Cerebellar nuclear complex (tissue), 1 donor: ENCODE measurements at places on chromosomes 5 and 9.

GRCh38 chr5:56557198-56557597 is 258.2 kb upstream of the MAP3K1 start:
- no peak for DNase-seq

DNA sequence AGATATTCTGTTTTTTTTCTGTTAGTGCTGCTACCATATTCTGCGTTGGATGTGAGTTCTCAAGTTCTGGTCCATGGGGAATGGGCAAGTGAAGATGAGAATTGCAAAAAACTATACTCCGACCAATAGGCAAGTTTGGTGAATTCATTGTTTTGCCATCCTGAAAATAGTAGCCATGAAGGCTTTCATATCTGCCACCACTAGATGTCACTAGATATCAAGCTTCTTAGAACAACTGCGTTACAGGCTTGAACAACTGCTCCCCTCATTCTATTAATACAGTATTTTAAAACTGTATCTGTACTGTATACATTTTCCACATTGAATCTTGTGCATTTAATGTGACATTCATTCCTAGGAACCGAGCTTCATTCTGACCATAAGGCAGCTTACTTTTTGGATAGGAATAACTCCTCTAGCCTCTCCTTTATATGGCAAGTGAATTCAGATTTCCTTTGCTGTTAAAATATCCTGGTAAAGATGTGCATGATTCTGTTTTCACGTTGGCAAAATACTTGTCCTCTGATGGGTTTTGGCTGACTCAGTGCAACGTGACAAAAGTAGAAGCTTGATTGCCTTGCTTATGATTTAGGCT is 163.6 kb downstream of the SREK1 start:
- no peak for DNase-seq

DNA sequence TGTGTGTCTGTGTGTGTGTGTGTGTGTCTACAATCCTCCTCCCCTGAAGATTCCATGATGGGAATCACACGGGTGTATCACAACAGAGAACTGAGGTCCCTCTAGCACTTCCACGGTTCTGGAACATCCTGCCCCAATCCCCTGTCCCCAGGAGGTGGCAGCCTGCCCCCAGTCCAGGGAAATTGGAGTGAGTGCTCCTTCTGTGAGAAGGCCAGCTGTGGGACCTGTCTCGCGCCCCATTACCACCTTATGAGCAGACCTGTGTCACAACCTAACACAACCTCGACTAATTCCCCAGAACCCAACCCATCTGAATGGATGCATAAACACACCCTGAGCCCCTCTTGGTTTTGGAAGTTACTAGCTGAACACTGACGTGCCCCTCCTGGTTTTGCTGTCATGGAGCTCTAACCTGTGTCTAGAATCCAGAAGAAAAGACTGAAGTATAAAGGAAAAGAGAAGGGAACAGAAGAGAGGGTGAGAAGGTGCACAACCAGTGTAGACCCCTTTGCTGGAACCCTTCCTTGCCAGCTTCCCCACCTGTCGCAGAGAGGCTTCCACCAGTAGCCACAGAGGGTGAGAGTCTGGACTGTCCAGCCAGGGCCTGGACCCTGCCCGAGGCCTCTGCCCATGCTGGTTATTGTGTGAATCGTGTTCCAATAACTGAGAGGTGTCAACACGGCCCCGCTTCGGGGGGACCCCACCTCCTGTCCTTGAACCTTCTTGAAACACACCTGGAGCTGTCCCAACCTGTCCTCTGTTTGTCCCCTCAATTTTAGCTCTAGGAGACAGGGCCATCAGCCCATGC is 3.4 kb downstream of the BTNL9 start:
- DNase-seq: no peak

DNA sequence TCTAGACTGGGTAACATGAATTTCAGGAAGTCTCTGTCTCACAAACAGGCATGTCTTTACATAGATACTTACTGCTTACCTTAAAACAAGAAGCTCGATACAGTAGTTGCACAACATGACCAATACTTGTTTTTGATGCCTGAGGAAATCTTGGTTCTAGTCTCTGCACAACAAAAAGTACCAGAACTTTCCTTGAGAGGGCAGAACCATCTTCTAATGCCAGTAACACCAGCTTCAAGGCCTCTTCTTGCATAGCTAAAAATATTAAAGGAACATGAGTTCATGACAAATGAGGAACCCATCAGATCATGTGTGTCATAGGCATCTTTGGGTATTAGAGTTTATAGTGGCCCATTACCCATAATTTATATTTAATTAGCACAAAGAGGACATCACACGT is 22.0 kb downstream of the RC3H2 start:
- no peak for DNase-seq

- DNase-seq: no peak
These were observed 13.6 kb downstream of the AHRR start for GRCh38 chr5:334903-335739.

DNA sequence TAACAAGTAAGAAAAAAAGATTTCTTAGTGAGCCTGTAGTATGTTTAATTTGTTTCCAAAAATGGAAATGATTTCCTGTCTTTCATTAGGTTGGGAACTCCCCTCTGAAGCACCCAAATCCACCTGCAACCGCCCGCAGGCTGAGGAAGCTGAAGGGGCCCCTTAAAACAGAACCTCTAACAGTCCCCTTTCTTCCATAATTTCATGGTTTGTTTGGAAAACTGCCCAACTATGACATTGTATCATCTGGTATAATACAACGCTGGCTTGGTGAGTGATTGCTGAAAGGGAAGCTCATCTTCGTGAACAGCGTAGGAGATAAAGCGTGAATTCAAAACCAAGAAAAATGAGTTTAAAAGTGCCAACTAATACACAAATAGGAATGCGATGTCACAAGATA is 215.5 kb downstream of the FSTL4 start:
- DNase-seq: no peak

- no peak for DNase-seq
These were observed 26.4 kb upstream of the RNF130 start for GRCh38 chr5:180097926-180098325.

- DNase-seq: no peak
These were observed 113.1 kb downstream of the PSD2 start for GRCh38 chr5:139908749-139909148.

- no peak for DNase-seq
These were observed 77.4 kb downstream of the NR2F1-AS1 start for GRCh38 chr5:93503598-93504067.

DNA sequence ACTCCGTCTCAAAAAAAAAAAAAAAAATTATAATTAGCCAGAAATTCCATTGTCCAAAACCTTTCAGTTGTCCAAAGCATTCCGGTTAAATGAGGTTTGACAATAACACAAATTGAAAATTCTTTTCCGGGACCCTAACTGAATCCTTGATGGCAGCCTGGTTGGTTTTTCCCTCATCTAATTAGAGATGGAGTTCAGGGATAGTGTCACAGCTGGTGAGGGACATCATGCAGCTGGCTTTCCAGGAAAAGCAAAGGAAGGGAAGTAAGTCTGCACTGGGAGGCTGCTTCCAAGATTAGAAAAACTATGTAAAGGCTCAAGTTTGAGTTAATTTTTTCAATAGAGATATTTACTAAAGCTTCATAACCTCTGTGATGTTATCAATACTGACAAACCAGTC is 195.4 kb downstream of the ADAMTS12 start:
- no peak for DNase-seq

DNA sequence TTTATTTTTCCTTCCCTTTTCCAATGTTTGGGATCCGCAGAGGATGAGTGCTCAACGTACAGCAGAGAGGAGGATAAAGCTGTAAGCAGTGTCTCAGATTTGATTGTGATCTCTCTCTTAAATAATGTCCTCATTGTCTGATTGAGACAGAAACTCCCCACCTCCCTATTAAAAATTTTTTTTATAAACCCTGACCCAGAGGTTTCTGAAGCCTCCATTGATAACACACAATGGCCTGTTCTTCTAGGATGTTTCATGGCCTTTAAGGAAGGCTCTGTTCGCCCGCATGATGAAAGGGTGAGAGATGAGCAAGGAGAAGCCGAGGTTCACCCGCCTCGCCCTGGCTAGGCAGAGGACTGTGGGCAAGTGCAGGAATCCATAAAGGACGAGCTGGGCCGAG is 138.2 kb upstream of the GAS1 start:
- no peak for DNase-seq

GRCh38 chr5:103434057-103434456 is 128.5 kb downstream of the NUDT12 start:
- no peak for DNase-seq
